Smooth muscle cell of the coronary artery (primary cell): ENCODE measurements at places on chromosomes 3 and 15. TPM values are rescaled to one million over a fixed set of nuclear protein-coding genes. Genes with fewer than 3 reads are reported as not detected.

Gene LXN
- 16.0 and 46.9 TPM in 2 replicates for total RNA-seq

Gene RABL3
- 11.7 and 12.9 TPM in 2 replicates for total RNA-seq

Gene CCR5
- not detected in 2 replicates for total RNA-seq

Gene PLXND1
- 127 and 139 TPM in 2 replicates for total RNA-seq

Gene MIX23
- 18.6 and 30.0 TPM in 2 replicates for total RNA-seq

Gene CELSR3
- total RNA-seq, result 0.35 and 0.45 TPM in 2 replicates

Gene PFKFB4
- 4.3 and 17.1 TPM in 2 replicates for total RNA-seq
